ENCODE measurements at places on chromosomes 4 and X.

- DNase-seq: no peak
Observed at GRCh38 chr4:83831588-83831987, 295.7 kb downstream of the GPAT3 start.

DNA sequence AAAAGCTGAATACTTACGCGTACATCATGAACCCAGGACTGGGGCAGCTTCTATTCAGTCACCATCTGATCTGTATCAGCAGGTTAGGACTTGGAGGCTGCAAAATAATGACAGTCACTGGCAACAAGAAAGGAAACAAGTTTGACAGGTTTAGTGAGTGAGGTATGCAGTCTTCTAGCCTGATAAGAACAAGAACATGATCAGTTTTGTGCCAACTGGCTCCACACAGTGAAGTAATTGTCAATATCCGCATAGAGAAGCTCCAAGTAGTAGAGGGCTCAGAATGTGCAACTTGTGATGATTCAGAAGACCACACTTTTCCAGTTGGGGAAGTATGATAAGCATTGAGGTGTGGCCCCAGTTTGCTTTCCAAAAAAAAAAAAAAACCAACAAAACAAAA is at the start of gene TMPRSS11F:
Gene TMPRSS11F (minus strand): TSS at position 77 of the 400 bp plus-strand sequence. CDS start 49 bp downstream, at position 28.
- no peak for DNase-seq

GRCh38 chr4:139761461-139761860 is 95.8 kb downstream of the MGST2 start:
- peak; percentile 37 for DNase-seq

DNA sequence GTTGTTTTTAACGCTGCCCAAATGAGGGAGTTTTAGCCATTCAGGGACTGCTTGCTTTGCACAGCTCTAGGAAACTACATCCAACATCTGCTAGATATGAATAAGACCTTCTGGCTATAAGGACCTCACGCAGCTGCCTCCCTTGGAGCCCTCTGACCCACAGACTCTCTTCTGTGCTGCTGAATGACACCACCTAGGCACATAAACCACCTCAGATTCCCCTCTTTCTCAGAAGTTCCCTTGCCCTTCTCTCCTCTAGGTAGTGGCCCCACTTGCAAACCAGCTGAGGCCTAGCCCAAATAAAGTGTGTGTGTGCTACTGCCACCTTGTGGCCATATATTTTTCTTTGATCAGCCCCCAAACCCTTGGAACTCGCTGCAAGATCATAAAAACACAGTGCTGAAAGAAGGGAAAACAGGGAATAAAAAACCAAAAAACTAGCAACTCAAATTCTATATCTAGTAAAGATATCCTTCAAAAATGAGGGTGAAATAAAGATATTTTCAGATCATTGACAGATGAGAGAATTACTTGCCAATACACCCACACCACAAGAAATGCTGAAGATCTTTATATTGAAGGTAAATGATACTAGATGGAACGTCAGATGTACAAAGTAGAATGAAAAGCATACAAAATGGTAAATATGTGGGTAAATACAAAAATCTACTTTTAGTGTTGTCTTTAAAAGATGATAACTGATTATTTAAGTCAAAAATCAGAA is 265.9 kb downstream of the ADAMTS3 start:
- peak; percentile 56 for DNase-seq

GRCh38 chr4:118881512-118882146 is 7.0 kb upstream of the SYNPO2 start:
- DNase-seq: no peak

GRCh38 chrX:39850630-39851152 is 247.1 kb downstream of the BCOR start:
- DNase-seq: peak; percentile 69

- DNase-seq: no peak
Observed at GRCh38 chr4:102693262-102693850, 67.4 kb downstream of the MANBA start.

DNA sequence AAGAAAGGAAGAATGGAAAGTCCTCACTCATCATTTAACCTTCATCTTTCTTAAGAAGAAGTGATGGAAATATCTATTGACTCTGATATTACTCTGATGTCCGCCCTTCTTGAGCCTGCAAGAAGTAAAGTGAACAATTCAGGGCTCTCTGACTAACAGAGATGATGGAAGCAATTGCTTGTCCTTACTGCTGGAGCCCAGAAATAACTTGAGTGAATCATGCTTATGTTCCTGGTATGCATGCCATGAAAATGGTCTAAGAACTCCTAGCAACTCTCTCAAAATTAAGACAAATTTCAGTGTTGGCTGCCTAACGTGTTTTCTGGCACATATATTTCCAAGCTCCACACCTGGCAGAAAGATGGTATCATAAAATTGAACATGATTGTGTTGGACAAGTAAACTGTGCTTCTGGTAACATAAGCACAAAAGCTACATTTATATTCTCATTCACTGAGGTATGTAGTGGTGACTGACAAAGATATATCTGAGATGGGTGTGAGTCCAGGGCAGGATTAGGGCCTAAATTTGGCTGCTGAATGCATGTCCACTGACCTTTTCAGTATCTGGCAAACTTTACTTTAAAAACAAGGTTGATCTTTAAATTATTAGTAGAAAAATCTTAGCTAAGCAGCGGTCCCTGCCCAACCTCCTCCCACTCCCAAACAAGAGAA is 109.2 kb upstream of the OTUD4 start:
- DNase-seq: peak; percentile 24

- no peak for DNase-seq
Observed at GRCh38 chr4:55157559-55158277, 32.3 kb upstream of the KDR start.

- DNase-seq: peak; percentile 85
Observed at GRCh38 chr4:24850674-24851073, 55.3 kb downstream of the SOD3 start.

DNA sequence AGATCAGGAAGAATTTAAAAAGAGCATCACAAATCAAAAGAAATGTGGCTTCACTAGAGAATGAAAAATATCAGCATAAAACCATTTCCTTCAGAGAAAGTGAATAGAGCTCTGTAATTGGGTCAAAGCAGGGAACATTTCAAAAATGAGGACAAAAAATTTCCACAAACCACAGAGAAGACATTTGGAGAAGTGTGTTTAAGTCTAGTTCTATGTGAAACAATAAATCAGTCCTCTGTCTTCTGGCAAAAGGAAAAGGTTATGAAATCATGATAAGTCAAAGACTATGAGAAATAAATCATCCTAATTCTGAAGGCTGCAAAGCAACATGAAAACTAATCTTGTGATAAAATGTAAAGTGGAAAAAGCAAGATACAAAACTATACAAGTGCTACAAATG is 27.9 kb downstream of the SMPX start:
- no peak for DNase-seq

DNA sequence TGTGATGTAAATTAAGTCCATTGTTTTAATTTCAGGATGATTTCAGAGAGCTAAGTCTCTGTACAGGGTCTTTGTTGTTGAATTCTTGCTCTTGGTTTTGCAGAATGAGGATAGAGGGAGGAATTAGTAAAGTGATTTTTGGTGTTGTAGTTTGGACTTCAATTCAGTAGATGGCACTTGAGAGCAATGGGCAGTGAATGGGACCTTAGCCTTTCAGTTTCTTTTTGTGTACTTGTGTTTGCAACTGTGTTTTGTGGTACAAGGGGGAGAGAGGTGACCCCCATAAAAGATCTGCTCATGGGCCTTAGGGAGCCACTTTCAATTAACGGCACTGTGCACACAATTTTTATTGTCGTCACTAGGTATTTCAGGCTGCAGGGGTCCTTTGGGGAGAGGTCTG is 340.0 kb downstream of the DCAF12L2 start:
- no peak for DNase-seq

- DNase-seq: no peak
Observed at GRCh38 chr4:151443247-151443646, 34.3 kb downstream of the FHIP1A start.

DNA sequence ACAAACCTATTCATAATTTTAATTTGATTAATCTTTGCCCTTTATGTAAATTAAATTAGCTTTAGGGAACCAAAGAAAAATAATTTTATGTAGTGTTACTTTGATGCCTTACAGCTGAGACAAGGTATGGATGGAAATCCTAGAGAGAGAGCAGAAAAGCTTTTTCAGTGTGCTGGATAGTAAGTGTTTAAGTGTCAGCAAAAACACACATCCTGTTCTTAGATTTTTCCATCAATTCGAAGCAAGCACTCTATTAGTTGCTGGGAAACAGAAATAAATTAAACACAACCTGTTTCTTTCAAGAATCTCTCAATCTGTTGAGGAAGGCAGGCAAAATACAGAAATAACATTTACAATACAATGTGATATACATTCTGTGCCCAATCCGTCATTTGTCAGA is 327.8 kb downstream of the GALNTL6 start:
- DNase-seq: no peak

GRCh38 chrX:153870791-153871360 is 15.1 kb downstream of the L1CAM start:
- no peak for DNase-seq

- no peak for DNase-seq
Observed at GRCh38 chr4:47837908-47838294, at the start of gene CORIN. TSS of gene CORIN (minus strand) at chr4:47838067. CDS start at chr4:47837949, 118 bp downstream.

DNA sequence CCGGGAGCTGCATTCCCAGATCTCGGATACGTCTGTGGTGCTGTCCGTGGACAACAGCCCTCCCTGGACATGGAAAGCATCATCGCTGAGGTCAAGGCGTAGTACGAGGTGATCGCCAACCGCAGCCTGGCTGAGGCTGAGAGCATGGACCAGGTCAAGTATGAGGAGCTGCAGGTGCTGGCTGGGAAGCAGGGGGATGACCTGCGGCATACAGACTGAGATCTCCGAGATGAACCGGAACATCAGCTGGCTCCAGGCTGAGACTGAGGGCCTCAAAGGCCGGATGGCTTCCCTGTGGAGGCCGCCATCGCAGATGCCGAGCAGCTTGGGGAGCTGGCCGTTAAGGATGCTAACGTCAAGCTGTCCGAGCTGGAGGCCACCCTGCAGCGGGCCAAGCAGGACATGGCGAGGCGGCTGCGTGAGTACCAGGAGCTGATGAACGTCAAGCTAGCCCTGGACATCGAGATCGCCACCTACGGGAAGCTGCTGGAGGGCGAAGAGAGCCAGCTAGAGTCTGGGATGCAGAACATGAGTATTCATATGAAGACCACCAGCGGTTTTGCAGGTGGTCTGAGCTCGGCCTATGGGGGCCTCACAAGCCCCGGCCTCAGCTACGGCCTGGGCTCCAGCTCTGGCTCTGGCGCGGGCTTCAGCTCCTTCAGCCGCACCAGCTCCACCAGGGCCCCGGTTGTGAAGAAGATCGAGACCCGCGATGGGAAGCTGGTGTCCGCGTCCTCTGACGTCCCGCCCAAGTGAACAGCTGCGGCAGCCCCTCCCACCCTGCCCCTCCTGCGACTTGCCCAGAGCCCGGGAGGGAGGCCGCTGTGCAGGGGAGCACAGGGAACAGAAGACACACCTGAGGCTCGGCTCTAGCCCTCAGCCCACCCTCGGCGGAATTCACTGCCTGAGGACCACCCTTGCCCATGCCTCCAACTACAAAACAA is 29.4 kb upstream of the GABRA3 start:
- no peak for DNase-seq

GRCh38 chr4:55347610-55348228 is 1.7 kb downstream of the SRD5A3 start:
- DNase-seq: no peak

DNA sequence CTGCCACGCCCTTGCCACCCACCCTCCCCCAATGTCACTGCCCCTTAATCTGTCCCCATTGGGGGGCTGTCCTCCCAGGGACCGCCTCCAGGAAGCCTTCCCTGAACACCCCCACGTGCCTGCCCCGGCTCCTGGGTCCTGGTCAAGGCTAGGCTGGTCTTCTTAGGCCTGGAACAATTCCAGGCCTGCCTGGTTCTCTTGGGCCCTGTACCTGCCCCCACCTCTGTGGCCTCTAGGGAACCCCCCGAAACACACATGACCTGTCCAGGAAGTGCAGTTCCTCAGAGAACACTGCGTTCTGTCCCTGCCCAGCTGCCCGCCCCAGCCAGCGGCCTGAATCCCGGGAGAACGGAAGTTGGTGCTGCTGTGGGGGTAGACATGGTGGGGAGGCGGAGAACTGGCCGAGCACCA is 5.1 kb downstream of the MXD4 start:
- DNase-seq: peak; percentile 35

- no peak for DNase-seq
Observed at GRCh38 chrX:13159886-13160285, 115.5 kb upstream of the FAM9C start.

GRCh38 chr4:110196206-110196870 is 2.1 kb downstream of the ELOVL6 start:
- no peak for DNase-seq

DNA sequence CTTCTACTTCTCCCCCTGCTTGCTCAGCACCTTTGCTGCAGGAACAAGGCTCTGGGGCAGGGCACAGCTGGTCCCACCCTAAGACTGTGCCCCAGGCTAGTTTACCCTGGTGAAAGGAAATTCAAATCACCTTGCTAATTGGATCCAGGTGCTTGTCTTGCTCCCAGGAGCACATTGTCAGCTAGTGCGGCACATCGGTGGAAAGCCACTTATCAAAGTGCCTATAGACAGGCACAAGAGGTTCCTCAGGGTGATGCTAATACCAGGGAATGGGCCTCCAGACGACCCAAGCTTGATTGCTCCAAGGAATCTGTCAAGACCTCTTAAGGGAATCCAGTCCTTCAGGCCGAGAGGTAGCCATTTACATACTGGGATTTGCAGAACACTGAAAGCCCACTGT is 64.5 kb upstream of the PRPS1 start:
- DNase-seq: no peak

DNA sequence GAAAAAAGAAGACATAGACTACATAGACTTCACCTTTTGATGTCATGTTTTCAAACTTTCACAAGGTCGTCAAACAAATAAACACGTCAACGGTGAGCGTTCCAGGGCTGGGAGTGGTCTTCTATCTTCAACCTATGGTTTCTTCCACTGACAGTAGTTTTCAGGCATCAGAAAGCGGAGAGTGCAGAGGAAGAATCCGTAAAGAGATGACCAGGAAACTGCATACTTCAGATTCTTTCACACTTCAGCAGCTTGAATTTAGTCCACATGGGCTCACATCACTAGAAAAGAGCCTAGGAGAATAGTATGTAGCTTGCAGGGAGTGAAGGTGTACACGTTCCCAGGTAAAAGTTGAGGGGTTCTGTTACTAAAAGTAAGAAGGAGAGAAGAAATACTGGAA is 58.5 kb downstream of the NPY1R start:
- no peak for DNase-seq

- no peak for DNase-seq
Observed at GRCh38 chr4:126874533-126874932, 758.2 kb upstream of the INTU start.

- no peak for DNase-seq
Observed at GRCh38 chr4:98571161-98571786, 87.1 kb downstream of the TSPAN5 start.

- DNase-seq: peak; percentile 48
Observed at GRCh38 chrX:118975831-118976598, 1.6 kb downstream of the LONRF3 start.

GRCh38 chr4:687971-688853 is 739 bp downstream of the SLC49A3 start:
- DNase-seq: no peak

GRCh38 chr4:76334885-76335284 is 28.4 kb downstream of the STBD1 start:
- no peak for DNase-seq

GRCh38 chr4:19030048-19030447 is 1008.5 kb upstream of the LCORL start:
- DNase-seq: peak; percentile 7

Data from fibroblast of pulmonary artery (primary cell).